Stimulated activated CD8-positive, alpha-beta memory T cell treated with anti-CD3 and anti-CD28 coated beads, Interleukin-12 subunit alpha, Interleukin-12 subunit beta, amount 100 ng/mL, for 4 hours (primary cell): ENCODE measurements at places on chromosomes 1 and 21.

DNA sequence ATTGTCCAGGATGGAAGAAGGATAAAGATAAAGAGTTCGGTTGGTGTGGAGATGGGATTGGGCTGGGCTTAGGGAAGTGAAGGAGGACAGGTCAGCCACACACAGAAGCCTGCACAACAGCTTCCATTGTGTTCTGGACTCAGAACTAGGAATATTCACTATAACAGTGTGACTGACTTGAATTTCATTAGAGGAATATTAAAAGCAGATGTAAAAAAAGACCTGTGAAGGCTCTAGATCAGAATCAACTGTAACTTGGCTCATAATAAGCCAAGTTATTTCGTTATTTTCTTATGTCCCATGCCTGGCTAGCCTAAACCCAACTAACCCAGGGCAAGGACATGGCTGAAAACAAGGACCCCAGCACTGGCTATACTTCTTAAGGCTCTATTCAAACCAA is 56.6 kb upstream of the GPR88 start:
- no peak for DNase-seq

DNA sequence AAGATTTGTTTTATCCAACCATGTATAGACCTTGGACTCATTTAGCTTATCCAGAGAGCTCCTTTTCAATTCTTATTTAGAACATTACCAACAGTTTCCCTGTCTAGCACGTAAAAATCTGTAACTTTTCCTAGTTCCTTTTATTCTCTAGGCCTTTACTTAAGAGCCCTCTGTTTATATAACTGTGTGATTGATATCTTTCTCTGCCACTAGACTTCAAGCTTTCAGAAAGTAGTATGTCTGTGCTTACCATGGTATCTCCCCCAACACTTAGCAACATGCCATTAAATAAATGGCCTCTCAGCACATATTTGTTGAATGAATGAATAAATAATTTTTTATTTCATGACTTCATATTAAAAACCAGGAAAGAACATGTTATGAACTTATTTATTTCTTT is 209.4 kb downstream of the PTPRC start:
- DNase-seq, result no peak

DNA sequence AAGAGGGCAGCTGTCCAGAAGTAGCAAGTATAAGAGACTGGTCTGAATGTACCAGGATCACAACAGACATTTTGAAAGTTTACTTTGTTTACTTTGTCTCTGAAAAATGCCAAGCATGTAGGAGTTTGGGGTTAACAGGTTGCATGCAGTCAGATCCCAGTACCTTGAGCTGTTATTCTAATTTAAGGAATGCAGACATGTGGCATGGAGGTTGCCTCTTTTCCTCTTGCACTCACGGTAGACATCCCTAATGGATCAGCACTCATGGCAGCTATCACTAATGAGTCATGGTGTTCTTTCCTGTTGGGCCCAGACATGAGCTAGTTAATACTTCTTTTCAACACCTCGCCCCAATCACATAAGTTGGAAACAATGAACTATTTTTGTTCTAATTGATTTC is 67.3 kb downstream of the GADD45A start:
- DNase-seq, result no peak

DNA sequence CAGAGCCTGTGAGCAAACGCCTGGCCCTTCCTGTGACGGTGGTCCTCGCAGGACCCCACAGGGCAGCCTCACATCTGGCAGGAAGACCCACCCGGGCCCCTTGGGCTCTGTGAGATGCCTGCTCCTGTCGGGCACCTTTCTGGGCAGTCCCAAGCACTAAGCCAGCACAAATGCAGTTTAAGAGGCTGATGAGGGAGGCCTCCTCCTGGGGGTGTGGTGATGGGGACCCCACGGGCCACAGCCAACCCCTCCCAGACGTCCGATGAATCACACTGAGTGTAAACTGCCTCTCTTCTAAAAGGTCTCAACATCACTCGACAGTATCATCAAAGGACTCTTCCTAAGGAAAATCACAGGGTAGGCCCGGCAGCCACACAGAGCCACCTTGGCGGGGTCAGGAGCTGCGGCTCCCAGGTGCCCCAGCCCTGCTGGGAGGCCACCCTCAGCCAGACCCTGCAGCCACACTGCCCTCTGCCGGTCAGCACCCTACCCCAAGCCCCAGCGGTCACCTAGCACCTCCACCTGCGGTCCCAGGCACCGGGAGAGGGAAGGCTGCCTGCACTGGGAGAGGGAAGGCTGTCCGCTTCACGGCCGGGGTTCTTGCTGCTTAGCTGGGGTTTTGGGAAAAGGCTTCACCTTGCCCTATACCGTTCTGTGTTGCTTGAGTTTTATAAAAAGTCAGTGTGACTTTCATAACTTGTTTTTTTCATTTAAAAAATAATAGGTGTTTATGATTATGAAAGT is 3.9 kb upstream of the PRKCZ start:
- DNase-seq, result no peak

GRCh38 chr1:198687429-198687828 is 48.6 kb downstream of the PTPRC start:
- DNase-seq, result no peak

DNA sequence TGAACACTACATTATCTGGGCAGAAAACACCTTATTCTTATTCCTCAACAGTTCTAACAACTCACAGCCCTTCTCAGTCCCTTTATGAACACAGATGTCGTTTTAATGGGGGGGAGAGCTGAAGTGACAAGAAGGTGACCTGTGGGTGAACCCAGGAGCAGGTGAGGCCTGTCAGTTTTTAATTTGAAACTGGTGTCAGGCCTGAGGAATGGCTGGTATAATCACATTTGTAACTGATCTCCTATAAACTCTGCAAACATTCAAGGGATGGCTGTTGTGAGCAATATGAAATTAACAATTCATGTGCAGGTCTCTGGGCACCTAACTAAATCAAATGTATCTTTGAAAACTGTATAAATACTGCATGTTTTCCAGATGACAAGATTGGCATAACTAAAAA is 362.1 kb upstream of the NR5A2 start:
- DNase-seq, result no peak

DNA sequence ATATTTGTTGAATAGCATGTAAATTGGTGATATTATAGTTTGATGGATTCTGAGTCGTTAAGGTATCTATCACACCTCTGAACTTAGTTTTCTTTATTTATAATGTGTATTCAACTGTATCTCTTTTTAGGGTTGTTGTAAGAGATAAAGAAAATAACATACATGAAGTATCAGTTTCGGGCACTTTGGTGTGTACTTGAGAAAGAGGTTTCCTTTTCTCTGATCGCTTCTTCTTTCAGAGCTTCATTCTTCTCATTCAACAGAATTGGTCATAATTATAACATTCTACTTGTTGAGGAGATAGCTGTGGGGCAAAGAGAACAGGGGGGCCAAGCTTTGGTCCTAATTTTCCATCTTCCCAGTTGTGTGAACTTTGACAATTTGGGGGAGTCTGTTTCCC is 508.0 kb downstream of the PLPP3 start:
- no peak for DNase-seq

DNA sequence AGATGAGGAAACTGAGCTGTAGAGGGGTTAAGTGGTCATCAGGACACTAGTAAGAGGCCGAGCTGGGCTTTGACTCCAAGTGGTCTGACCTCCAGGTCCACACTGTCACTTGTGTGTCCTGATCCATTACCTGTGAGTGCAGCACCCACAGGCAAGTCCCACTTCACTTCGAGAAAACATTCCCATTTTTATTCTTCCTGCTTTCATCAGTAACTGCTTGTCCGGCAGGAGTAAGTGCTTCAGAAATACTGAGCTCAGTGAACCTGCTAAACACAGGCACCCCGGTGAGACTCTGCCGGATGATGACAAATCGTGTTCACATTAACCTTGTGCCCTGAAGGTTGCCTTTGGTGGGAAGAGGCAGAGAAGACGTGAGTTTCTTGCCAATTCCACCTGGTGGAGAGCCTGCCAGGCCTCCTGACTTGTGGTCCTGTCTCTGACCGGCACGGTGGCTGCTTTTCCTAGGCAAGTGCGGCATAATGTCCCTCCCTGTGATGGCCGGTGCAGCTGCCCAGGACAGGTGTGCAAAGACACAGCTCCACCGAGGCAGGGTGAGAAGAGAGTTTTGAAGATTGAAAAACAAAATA is 29.4 kb downstream of the ZBTB18 start:
- no peak for DNase-seq

DNA sequence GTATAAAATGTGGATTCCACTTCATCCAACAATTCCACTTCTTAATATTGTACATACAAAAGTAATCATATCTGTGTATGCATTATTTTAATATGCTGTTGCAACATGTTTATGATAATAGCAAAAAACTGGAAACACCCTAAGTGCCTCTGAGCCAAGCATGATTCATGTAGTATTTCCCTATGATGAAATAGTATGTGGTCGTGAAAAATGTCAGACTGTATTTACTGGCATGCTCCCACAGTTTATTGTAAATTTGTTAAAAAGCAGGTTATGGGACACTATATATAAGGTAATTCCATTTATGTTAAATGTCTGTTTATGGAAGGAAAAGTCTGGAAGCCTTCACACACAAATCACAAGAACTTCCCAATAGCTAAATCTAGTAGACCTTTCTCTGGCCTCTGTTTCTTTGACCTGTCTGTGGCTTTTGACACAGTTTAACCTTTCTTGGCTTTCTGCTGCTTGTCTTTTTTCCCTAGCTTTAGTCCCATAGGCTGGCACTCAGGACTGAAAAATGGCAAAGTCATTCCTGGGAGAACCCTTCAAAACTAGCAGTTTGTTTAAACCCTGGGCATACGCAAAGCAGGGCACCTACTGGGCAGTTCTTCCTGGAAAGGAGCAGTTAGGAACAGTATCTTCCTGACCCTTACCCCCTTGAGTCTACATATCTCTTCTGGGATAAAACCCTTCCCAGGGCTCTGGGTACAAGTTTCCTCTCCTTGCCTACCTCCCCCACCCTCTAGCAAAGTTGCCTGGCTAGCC is 65.4 kb upstream of the ARTN start:
- DNase-seq, result no peak

DNA sequence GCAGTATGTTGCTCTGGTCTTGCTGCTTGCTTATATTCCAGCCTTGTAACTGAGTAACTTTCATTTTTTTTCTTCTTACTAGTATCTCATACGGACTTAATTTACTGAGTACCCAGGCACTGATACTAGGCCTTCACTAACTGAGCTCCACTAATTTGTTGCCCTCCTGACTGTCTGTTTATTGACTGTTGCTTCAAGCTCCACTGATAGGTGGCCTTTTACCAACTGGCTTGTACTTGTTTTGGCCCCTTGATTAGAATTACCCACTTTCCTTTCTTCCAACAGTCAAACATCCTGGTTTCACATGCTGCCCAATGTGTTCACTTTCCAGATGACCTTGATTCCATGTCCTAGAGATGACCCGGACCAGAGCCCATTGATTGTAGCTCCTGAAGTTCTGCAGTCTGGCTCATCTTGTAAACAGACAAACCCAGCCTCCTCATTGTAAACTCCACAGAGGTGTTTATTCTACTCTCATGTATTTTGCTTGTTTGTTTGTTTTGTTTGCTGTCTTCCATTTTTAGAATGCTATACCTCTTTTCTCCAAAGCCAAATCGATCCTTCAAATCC is 27.7 kb downstream of the RGS1 start:
- no peak for DNase-seq

DNA sequence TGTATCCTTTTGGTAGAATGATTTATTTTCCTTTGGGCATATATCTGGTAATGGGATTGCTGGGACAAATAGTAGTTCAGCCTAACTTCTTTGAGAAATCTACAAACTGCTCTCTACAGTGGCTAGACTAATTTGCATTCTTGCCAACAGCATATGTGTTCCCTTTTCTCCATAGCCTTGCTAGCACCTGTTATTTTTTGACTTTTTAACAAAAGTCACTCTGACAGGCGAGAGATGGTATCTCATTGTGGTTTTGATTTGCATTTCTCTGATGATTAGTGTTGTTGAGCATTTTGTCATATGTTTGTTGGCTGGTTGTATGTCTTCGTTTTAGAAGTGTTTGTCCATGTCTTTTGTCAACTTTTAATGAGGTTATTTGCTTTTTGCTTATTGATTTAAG is 99.8 kb downstream of the UCK2 start:
- DNase-seq, result no peak

DNA sequence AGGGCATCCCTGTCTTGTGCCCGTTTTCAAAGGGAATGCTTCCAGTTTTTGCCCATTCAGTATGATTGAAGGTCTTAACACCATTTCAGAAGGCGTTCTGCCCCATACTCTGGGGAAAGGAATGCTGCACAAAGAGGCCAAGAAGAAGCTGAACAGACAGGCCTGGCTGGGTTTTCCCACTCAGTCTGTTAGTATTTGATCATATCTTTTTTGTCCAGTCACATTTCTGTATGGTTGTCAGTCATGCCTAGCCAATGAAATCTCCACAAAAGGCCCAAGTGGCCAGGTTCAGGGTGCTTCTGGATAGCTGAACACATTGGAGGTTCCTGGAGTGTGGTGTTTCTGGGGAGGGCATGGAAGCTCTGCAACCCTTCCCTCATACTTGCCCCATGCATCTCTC is 72.1 kb downstream of the NEK7 start:
- DNase-seq, result no peak

DNA sequence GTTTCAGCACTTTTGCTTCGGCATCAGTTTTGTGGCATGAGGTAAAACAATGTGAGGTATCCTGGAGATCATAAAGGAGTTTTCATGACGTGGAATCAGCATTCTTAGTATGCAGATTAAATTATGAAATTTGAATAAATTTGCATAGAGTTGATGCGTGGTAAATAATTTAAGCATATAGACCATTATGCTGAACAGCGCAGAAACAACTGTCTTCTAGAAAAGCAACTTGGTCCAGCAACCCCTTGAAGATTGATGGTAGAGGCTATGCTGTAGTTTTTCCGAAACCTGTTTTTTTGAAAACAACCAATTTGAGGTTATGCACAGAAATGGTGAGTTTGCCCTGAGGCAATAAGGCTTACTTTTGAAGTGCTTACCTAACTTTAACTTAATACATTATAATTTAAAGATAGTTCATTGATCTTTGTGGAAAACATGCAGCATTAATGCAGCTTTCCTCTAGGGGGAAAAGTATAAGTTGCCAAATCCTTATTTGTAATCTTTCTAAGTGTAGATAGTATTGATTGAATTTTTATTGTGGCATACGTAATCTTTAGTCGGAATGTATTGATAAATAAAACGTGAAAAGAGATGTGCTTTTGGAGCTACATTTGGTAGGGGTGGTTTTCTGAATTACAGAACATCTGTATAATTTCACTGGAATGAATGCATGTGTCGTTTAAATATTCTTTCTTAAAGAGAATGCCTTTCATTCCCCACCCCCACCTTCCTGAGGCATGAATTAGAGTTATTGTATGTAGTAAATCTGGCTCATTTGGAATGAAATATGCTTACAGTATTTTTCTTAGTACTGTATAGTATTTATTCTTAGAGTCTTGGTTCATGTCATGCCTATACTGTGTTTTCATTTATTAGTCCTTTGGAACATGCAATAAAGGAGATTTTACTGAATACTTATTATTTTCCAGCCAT is 3.8 kb downstream of the PRDM2 start:
- DNase-seq, result no peak

GRCh38 chr1:64703600-64703999 is 41.3 kb upstream of the RAVER2 start:
- no peak for DNase-seq

DNA sequence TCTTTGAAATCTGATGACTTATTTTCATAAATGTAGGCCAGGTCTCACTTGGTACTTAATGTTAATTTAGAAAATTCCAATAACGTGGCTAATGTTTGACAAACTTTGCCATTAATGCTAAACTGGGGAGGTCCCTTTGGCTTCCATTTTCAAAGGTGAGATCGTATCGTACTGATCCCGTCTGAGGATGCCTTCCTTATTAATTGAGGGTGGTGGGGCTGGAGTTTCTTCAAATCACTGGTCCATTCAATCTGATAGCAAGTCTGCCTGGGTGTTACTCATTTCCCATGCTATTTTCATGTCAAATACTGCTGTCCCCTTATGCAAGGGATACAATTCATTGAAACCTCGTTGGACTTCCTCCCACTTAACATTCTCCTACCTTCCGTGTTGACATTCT is 327.1 kb downstream of the DISC1 start:
- DNase-seq, result no peak
